Dermis microvascular lymphatic vessel endothelial cell (primary cell): ENCODE measurements at places on chromosomes 5 and 9. TPM values are rescaled to one million over a fixed set of nuclear protein-coding genes. Genes with fewer than 3 reads are reported as not detected.

- no peak for DNase-seq
These were observed 30.6 kb upstream of the IL6ST start for GRCh38 chr5:56025151-56025885.

Gene PCDHB12
- 0.26 and 0.76 TPM in 2 replicates for total RNA-seq

- no peak for DNase-seq
These were observed 25.7 kb upstream of the IL9 start for GRCh38 chr5:135921388-135921787.

Gene CCNJL
- 4.0 and 8.5 TPM in 2 replicates for total RNA-seq

- peak; percentile 8 for DNase-seq
These were observed 148.2 kb downstream of the SMARCA2 start for GRCh38 chr9:2163231-2163885.

GRCh38 chr9:93573516-93573828 lies 2.9 kb upstream of the PHF2 start:
- DNase-seq: no peak

Gene MZB1
- total RNA-seq: 0.13 TPM in 1 of 2 replicates, not detected in the other

DNA sequence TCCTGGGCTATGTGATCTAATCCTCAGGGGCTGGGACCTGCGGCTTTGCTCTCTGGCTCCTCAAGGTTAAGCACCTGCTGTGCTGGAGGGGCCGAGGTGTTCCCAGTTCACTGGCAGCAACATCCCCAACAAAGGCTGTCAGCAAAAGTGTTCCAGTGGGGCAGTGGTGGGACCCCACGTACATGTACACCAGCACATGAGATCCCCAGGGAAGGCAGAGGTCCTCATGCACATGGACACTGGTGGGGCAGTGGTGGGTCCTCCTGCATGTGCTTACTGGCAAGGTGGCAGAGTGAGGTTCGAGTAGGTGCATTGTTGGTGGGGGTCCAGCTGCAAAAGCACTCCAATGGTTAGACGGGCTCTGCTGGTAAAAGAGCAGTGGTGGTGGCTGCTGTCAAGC lies 255.6 kb upstream of the MPDZ start:
- no peak for DNase-seq

Gene GARIN3
- total RNA-seq: not detected in 2 replicates

DNA sequence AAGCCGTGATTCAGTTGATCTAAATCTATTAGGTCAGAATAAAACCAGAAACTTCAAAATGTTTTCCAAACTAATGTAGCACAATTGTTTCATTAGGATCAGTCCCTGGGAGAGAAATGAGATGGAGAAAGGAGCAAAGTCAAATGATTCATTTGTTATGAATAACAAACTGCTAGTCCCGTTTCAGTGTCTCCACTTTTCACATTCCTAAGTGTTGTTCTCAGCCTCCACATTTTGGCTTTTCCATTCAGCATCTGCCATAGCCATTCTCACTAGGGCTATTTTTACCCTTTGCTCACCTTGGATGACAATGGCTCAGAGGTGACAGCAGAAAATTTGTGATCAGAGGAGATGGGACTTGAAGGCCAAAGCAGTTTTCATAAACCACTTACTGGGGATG lies 314.1 kb upstream of the KIF2A start:
- no peak for DNase-seq

Gene PCDHGA6
- 1.2 and 2.4 TPM in 2 replicates for total RNA-seq
